Heart left ventricle (tissue), 16 donors: ENCODE measurements at places on chromosomes 5 and 9. TPM values are rescaled to one million over a fixed set of nuclear protein-coding genes. Genes with fewer than 3 reads are reported as not detected.

- DNase-seq: no peak
Measured at GRCh38 chr9:132461281-132461896, 51.4 kb downstream of the CFAP77 start.

Gene GHR
- total RNA-seq: 11.7 TPM

- DNase-seq: peak; percentile 91
Measured at GRCh38 chr5:176837707-176838115, 27.4 kb downstream of the UNC5A start.

Gene OLFM1
- total RNA-seq: 8.1 TPM

Gene SLCO6A1
- total RNA-seq: not detected

Gene MACIR
- total RNA-seq: 4.5 TPM

- no peak for DNase-seq
Measured at GRCh38 chr9:115730396-115730795, 423.2 kb upstream of the PAPPA start.

- no peak for DNase-seq
Measured at GRCh38 chr5:155906046-155906445, 420.9 kb upstream of the SGCD start.

DNA sequence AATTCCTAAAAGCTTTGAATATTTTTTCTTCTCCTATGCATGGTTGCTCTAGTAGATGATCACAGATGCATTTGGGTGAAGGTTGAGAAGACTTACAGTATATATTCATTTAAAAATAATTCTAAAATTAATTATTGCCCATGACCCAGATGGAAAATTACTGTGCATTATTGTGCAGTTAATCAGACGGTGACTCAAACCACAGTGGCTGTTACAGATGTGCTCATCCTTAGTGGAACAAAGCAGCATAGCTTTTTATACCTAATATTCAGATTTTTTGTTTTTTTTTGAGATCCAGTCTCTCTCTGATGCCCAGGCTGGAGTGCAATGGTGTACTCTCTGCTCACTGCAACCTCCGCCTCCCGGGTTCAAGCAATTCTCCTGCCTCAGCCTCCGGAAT, 10.7 kb downstream of the OR2V1 start:
- DNase-seq: no peak

Gene PDGFRB
- total RNA-seq: 28.3 TPM

- peak; percentile 17 for DNase-seq
Measured at GRCh38 chr9:136016572-136017288, 55.6 kb upstream of the UBAC1 start.

DNA sequence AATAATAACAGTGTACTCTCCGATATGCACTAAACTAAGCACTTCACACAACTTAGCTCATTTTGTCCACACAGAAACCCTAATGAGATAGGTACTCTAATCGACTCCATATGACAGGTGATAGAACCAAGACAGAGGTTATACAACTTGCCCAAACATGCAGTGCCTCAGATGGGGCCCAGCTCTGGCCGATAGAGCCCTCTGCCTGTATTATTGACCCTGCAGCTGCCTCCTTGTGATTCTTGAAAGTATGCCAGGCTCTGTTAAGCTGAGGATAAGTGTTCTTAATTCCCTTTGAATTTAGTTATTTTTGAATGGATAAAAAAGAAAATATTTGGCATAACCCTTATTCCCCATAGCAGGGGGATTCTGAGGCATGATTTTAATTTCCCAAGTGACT, 78.5 kb downstream of the HMHB1 start:
- no peak for DNase-seq

DNA sequence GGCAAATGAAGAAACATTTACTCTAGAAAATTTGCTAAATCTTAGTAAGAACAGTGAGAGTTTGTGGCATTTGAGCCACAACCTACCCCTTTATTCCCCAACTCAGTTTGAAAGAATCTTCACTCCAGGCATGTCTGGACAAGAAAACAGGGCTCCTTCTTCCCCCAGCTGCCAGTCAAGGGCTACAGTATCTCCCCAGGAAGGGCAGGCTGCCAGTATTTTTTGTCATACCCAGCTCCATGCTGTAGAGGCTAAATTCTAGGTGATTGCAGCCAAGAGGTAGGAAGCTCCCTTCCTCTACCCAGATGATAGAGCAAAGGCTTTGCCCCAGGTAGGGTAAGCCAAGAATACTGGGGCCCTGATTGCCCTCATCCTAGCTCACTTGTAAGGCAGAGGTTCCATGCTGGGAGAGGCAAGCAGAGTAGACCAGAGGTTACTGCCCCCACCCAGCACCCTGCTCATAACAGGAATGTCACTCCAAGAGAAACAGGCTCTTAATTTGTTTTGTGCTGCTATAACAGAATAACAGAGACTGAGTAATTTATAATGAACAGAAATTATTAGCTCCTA, 20.0 kb upstream of the GRPEL2 start:
- peak; percentile 41 for DNase-seq

DNA sequence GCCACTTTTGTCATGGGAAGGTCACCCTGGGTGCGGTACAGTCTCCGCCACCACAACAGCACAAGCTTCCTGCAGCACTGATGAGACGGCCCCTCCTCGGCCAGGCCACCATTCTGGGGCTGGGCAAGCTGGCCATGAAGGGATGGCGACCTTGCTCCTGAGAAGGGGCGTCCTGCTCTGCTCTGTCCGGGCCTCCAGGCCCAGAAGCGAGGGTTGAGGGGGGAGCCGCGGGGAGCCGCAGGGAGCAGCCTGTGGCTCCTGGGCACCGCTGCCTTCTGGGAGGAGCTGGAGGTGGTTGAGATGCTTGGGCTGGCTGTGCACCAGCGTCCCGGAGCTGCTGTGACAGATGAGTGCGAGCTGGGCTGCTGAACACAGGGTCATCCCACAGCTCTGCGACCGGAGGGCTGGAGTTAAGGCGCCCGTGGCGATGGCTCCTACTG, 84.3 kb upstream of the RAPGEF1 start:
- no peak for DNase-seq

Gene AQP7
- 104 TPM for total RNA-seq

- DNase-seq: no peak
Measured at GRCh38 chr9:3647652-3648051, 121.9 kb upstream of the RFX3 start.

DNA sequence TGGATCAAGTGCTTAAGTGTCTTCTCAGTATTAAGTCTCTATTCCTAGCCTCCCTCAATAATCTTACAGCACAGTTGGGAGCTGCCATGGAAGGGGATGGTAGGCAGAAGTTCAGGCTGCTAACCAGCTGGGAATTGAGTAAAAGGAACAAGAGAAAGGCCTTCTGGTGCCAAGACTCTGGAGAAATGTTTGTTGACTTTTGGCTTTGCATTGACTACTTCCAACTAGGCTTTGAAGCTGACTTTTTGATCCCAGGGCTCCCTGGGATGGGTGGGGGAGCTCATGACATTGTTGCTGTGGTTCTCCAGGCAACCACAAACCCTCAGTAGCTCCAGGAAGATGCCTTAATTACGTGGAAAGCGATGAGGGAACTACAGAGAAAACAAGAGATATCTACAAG, 85.2 kb upstream of the HTR4 start:
- no peak for DNase-seq

DNA sequence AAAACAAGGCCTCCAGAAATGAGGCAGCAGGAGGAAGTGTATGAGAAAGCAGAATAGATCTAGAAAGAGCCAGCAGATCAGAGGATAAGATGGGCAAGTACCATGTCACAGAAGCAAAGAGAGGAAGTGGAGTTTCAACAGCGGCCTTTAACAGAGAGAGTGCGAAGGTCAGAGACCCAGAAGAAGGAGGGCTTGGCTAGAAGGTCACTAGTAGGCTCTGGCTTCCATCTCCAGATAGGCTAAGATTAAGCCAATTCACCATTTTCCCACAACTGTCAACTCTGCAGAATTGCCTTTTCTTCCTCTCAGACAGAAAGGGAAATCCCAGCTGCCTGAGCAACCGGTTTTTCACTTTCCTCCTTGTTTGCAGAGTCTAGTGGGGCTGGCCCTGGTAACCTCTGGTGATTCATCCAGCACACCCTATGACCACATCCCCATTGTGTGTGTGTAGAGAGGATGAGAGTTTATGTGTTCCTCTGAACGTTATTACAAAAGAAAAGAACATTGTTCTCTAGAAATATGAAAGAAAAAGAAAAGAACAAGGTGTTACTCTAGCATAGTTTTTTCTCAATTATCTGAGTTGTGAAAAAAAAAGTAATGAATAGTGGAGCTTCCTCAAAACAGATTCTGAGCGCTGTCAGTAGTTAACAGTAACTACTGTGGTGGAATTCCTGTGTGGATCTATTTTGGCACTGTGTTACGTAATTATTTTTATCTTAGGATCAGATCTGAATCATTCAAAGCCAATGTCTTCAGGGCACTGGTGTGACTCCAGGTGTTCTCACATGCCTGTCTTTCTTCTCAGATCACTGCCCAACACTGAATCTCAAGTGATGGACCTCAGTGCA, 220.4 kb downstream of the ARRDC3 start:
- peak; percentile 53 for DNase-seq

Gene DNAJB5
- total RNA-seq: 134 TPM

- DNase-seq: no peak
Measured at GRCh38 chr5:145981589-145982571, 45.5 kb downstream of the SH3RF2 start.

Gene EQTN
- total RNA-seq: not detected

Gene LCN6
- total RNA-seq: 1.1 TPM

- no peak for DNase-seq
Measured at GRCh38 chr5:55222092-55222984, 4.8 kb downstream of the MCIDAS start.

GRCh38 chr5:125775896-125776295, 647.3 kb upstream of the GRAMD2B start:
- no peak for DNase-seq

DNA sequence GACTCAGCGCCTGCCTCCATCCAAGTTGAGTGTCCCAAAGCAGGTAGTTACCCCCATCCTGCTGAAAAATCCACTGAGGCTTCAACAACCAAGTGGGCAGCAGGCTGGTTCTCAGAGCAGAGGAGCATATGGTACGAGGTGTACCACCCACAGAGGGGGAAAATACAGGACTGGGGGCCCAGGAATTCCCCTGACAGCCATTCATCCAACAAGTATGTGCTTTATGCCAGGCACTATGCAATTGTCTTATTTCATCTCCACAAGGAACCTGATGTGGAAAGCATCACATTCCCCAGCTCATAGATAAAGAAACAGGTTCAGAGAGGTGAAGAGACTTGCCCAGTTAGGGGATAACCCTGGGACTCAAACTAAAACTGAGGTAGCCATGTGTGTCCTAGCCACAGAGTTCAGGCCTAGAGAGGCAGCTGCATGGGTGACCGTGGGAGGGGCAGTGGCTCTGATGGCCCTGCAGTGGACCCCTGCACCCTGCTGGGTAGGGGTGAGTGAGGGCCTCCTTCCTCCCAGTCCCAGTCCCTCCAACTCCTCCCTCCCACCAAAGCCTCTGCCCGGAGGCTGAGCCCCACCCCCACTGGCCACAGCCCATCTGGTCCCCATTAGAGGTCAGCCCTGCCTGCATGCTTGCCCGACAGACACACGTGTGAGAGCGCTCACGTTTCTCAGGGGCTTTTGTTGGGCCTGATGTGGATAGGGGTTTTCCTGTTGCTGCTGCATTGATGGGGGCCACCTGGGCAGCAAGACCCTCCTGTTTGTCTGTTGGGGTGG, 11.5 kb downstream of the PDLIM4 start:
- no peak for DNase-seq

- no peak for DNase-seq
Measured at GRCh38 chr5:176802116-176802784, 8.1 kb upstream of the UNC5A start.

Gene SPINK5
- total RNA-seq: 0.42 TPM

DNA sequence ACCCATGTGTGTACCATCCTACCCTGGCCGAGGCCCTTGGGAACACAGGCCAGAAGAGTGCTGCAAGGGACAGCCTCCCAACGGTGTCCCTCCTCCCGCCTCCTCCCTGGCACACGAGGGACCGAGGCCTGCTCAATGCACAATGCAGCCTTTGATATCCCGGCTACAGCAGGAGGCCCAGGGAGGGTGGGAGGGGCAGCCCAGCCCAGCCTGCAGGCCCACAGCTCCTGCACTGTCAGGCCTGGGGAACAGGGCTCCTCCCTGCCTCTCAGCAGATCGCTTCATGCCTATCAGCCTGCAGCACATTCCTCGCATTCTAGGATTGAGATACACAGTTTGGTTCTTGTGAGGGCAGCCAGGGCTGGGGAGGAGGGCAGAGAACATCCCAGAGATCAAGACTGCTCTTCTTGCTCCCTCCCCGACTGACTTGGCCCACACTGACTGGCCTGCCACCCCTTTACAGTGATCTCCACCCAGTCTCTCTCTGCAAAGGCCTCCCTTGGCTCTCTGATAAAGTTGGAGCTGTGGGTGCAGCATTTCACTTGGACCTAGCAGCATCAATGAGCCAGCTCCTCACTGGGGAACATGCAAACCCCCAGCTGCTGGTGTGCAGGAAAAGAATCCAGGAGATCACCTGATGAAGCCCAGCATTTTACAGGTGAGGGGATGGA, at the start of gene SH3TC2:
TSS of gene SH3TC2 (minus strand) at position 46 of the 671 bp plus-strand sequence. CDS start at position 6, 40 bp downstream.
- DNase-seq: peak; percentile 76

Gene PCDHGA10
- 5.0 TPM for total RNA-seq

- DNase-seq: no peak
Measured at GRCh38 chr5:64693636-64694035, 3.3 kb downstream of the SHISAL2B start.

Gene DAPK1
- total RNA-seq: 1.5 TPM

GRCh38 chr5:173050791-173051190, 5.4 kb upstream of the CREBRF start:
- no peak for DNase-seq

Gene ANKHD1
- total RNA-seq: 64.6 TPM

- DNase-seq: peak; percentile 29
Measured at GRCh38 chr5:178286226-178287090, 53.9 kb upstream of the PHYKPL start.

- no peak for DNase-seq
Measured at GRCh38 chr5:150246835-150247234, 42.7 kb downstream of the CAMK2A start.

DNA sequence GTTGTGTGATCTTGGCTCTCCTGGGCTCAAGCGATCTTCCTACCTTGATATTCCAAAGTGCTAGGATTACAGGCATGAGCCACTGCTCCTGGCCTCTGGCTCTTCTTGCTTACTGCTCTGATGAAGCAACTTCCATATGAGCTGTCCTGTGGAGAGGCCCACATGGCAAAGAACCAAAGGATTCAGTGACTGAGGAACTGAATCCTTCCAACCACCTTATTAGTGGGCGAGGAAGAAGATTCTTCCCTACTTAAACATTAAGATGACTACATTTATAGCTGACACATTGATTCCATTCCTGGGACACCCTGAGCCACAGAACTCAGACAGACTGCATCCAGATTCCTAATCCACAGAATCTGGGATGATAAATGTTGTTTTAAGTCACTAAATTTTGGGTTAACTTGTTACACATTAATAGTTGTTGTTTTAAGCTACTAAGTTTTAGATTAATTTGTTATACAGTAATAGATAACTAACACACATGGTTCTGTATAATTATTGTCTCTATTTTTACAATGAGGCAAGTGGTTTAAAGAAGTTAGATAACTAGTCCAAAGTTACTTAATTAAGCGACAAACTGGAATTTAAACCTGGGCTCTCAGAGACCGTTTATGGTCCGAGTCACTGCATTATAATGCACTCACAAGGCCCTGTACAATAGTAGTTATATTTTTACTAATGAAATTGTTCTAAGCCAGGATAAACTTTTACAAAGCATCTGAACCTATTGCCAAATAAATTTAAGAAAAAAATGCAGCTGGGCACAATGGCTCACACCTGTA, 16.7 kb upstream of the SLCO4C1 start:
- DNase-seq: no peak

- DNase-seq: no peak
Measured at GRCh38 chr5:36105819-36106218, 39.1 kb upstream of the UGT3A2 start.

GRCh38 chr5:167105941-167106340, 1185.5 kb upstream of the WWC1 start:
- no peak for DNase-seq

GRCh38 chr5:2166979-2167377, 284.3 kb upstream of the IRX4 start:
- no peak for DNase-seq

GRCh38 chr9:93059715-93060578, 1.4 kb downstream of the SUSD3 start:
- no peak for DNase-seq
